ENCODE measurements at places on chromosomes 2 and 18.

DNA sequence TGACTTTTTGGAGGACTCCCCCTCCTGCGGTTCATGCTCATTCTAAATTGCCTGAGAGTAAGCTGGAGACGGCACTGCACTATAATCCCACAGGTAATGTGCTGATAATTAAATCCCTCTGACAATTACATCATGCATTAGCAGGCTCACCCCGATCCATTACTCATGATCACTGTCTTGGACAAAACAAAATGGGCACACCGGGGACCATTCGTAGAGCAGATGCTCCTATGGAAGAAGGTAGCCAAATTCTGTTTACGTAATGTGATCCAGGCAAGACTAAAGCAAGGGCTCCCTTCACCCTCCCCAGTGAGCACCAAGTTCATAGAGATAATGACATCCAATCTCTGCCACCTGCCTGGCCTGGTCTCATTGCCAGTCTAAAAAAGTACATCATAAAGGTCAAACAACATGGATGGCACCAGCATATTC lies 657.1 kb upstream of the SOX11 start:
- DNase-seq, result no peak

GRCh38 chr18:36636237-36636817 lies 192.5 kb downstream of the TPGS2 start:
- no peak for DNase-seq

GRCh38 chr2:164859251-164859818 lies 17.7 kb upstream of the COBLL1 start:
- DNase-seq, result no peak

DNA sequence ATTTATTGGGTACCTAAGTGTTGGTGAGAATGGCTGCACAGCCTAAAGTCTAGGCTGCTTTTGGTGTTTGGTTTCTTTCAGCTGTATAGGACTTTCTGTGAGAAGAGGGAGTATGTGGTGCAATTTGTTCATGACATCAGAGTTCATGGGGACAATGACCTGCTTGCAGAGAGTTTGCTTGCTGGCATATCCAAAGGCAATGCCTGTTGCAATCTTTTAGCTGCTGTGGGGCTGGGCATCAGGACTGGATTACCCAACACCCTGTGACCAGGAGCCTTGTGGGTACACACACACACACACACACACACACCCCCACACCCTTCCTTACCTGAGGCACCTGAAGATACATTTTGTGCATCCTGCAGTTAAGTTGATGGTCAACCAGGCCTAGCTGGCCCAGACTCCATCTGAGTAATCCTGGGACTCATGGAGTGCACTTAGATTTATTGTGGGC lies 68.4 kb downstream of the LIPG start:
- DNase-seq, result peak; percentile 31

DNA sequence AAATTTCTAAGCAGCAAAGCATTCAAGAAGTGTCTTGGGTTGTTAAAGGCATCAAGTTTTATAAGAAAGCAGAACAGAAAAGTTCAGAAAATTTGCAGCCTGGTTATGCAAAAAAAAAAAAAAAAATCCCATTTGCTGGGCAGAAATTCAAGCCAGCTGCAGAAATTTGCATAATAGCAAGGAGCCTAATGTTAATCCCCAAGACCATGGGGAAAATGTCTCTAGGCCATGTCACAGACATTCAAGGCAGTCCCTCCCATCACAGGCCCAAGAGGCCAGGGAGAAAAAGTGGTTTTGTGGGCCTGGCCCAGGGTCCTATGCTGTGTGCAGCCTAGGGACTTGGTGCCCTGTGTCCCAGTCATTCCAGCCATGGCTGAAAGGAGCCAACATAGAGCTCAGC lies 269.0 kb upstream of the SLC39A10 start:
- DNase-seq, result no peak

DNA sequence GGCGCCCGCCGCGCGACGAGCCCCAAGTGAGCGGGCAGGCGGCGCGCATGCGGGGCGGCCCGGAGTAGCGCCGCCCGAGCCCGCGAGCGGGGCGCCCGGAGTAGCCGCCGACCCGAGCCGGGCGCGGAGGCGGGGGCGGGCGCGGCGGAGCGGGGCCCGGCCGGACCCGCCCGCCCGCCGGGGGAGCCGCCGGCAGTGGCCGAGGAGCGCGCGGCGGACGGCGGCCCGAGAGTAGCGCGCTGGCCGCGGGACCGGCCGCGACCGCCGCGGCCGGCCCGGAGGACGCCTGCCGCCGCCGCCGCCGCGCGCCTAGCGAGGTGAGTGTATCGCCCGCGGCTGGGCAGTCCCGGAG lies at the start of gene GALNT1:
GALNT1 (plus strand) TSS at position 195 of the 352 bp plus-strand sequence. CDS start 72,923 bp downstream, outside the sequence.
- DNase-seq, result no peak

DNA sequence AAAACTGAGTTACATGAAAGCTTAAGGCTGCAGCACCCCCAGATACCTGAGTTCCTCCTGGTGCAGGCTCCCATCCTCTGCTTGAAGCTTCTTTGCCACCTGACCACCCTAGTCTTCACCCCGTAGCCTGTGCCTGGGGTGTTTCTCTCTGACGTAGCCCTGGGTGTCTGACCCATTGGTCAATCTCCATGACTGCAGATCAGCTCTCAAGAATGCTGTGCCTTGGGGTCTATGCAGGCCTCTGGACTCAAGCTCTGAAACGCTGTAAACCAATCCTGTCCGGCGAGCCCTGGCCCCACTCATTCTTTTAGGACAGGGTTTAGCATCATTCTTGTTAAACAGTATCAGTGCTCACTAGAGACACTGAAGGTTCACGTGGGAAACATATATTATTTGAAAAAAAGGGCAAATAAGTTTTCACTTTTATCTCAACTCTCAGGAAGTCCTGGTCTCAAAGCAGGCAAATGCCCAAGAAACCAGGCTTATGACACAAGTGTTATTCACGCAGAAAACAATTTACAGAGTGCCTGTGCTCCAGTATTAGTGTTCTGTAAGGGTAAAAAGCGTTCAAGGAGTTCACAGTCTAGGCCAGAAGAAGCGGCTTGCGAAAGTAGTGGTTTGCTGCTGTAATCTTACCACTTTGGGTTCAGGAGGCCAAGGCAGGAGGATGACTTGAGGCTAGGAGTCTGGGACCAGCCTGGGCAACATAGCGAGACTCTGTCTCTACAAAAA lies 22.8 kb upstream of the PPP4R1 start:
- DNase-seq, result no peak

DNA sequence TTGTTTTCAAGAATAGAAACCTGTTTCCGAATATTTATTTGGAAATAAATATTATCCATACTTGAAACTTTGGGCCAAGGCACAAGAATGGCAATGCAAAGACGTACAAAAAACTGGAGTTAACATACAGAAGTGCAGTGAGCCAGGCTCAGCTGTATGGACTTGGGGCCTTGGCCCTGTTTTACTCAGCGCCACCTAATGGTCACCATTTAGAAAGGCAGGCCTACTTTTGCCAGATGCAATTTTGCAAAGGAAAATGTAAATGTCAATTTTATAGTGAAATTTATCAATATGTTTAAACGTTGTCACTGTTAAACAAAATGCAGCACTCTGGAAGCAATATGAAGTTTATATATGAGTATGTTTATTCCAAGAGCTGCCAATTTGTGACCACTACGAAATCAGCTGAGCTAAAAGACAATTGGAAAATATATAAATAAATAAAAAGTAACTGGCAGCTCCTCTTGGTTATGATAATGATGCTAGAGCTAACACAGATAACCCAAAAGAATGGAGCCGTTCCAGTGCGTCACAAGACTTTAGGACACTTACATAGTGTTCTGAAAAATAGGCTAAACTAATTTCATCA lies 155.0 kb downstream of the ARHGAP15 start:
- DNase-seq, result peak; percentile 62

- DNase-seq, result peak; percentile 5
These were observed 31.2 kb downstream of the SCN9A start for GRCh38 chr2:166344286-166345113.

- no peak for DNase-seq
These were observed 23.7 kb downstream of the TIMM21 start for GRCh38 chr18:74171910-74172606.

- peak; percentile 43 for DNase-seq
These were observed 88.2 kb downstream of the PLB1 start for GRCh38 chr2:28583899-28584553.

GRCh38 chr2:75667884-75668283 lies 21.3 kb downstream of the MRPL19 start:
- no peak for DNase-seq

DNA sequence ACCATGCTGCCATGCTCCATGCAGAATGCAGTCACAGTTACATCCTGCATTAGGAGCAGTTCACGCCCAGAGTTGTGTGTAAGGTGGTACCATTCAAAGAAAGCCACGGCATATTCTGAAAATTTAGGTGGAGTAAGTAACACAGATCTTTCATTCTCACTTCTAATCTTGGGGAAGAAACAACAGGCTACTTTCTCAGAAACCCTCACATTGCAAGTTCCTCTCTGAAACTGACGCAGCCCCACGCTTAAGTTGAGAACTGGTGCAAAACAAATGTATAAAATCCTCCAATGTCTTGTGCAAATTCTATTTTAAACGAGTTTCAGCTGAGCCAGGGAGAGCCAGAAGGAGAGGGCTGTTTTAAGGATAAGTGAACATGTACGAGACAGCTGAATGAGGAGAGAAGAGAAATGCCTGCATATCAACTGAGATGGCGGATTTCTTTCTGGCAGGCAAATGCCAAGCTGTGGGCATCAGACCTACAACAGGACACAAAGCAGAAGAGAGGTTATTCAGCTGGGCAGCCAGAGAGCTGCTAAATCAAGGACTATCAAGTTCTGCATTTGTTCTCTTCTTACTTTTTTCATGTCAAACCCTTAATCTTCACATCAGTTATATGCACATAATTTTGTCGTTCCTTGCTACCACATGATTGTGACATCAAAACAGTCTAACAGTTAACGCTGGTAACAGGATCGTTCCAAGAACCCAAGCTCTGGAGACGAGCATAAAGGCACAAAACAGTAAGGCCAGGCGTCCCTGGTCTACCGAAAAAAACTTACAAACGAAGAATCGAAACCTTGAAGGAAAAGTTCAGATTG lies 6.4 kb downstream of the ARL4C start:
- no peak for DNase-seq

GRCh38 chr2:131122496-131122895 lies 17.4 kb downstream of the PLEKHB2 start:
- no peak for DNase-seq

DNA sequence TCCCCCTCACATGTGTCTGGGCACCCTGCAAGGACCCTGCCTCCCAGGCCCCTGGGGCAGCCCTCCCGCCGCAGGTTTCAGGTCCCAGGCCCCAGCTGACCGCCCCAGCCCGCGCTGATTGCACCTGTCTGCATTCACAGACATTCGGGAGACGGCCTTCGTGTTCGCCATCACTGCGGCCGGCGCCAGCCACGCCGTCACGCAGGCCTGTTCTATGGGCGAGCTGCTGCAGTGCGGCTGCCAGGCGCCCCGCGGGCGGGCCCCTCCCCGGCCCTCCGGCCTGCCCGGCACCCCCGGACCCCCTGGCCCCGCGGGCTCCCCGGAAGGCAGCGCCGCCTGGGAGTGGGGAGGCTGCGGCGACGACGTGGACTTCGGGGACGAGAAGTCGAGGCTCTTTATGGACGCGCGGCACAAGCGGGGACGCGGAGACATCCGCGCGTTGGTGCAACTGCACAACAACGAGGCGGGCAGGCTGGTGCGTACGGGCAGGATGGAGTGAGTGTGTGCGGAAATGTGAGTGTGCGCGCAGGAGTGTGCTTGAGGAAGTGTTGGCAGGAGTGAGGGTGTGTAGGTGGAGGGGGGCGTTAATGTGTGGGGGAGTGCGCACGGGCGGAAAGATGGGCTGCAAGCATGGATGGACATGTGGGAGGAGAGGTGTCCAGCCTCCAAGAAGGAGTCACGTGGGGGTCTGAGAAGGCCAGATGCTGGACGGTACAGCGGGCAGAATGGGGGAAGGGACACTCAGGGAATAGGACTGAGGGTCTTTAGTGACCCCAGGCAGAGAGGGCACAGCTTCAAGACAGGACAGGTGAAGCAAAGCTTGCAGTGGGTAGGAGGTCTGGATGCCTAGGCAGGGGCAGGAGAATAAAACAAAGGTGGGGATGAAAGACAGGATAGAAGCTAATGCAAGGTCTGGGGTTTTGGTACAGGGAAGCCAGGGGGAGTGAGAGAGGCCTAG lies 9.0 kb upstream of the WNT10A start:
- DNase-seq, result no peak

DNA sequence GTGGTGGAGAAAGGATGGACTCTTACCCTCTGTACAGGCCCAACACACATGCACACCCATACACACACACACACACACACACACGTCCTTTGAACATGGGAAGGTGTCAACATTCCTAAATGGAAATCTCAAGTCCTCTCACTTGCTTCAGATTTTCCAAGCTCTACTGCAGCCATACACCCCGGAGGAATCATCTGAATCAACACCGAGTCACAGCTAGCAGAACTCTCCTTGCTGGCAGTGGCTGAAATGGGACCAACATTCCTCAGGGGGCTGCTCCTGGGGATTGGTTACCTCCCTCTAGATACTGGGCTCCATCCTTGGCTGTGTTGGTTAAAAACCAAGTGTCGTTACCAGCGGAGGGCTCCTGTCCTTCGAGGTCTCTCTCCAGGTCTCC lies 112.7 kb downstream of the BCL11A start:
- no peak for DNase-seq

DNA sequence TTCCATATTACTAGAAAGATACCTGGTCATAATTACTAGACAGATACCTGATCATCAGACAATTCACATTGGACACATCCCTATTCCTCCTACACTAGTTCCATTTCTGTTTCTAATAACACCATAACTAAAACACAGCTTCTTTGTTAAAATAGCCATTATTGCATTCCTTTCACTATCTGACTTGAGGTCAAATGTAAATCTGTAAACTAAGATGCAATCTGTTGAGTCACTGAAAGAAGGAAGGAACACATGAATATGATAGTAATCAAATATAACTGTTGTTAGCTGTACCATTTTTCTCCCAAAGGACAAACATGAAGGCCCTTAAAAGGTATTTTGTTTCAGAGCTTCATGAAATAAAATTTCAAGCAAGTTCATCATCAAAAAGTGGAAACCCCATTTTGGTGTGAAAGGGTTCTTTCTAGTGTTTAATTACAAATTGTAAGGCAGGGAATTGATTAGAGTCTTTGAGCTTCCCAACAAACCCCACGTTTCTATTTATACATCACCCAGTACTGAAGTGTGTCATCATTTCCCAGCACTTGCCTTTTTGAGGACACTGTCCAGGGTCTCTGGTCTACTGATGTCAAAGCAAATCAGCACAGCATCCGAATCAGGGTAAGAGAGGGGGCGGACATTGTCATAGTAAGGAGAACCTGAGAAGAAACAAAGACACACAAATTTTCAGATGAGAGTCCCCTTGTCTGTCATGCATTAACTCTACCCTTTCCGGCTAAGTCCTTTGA lies 13.0 kb downstream of the RND3 start:
- no peak for DNase-seq

GRCh38 chr2:28433935-28434599 lies 41.4 kb downstream of the FOSL2 start:
- DNase-seq, result no peak

GRCh38 chr2:120510751-120511395 lies 164.9 kb downstream of the INHBB start:
- DNase-seq, result no peak

- no peak for DNase-seq
These were observed 131.9 kb upstream of the ALKAL2 start for GRCh38 chr2:419687-420317.

DNA sequence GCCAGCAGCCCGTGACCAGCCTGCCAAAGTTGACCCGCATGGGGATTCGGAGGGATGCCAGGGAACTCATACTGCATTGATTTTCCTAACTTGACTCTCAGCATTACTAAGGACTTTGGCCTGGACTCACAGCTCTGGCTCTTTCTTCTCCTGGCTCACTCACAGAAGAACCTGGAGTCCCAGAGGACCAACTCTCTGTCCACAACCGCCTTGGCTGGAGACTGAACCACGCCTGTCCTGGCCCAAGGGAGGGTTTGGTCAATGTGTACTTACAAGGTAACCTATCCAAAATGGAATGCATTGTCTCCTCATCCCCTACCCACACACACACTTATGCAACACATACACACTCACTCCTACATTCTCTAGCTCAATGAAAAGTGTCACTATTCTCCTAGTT lies 135.6 kb upstream of the KLHL29 start:
- no peak for DNase-seq

Data from AML-193 (cell line).